Activated CD8-positive, alpha-beta memory T cell treated with anti-CD3 and anti-CD28 coated beads, Interleukin-2, amount 50 U/mL, for 4 hours (primary cell): ENCODE measurements at places on chromosomes 11 and 22.
A peak's percentile ranks its signal among the peaks of the same experiment; 100 is the strongest.

DNA sequence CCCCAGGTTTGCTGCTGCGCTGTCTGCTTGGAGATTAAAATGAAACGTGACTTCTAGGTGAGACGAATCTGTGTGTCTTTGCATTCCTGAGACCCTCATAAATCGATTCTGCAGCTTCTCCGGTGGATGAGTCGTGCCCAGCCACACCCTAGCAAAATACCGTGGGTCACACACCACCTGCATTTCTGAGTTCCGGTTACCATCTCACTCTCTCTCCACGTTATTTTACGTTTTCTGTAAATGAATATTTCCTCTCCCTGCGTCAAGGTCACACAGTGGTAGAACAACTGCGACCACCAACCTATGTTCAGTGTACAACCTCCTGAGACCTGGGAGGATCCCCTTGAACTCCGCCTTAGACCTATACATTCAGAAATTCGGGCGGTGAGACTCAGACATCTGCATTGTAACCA, 1.1 kb downstream of the YWHAH start:
- DNase-seq: no peak

- no peak for DNase-seq
These were observed 2.0 kb upstream of the FJX1 start for GRCh38 chr11:35615921-35616900.

DNA sequence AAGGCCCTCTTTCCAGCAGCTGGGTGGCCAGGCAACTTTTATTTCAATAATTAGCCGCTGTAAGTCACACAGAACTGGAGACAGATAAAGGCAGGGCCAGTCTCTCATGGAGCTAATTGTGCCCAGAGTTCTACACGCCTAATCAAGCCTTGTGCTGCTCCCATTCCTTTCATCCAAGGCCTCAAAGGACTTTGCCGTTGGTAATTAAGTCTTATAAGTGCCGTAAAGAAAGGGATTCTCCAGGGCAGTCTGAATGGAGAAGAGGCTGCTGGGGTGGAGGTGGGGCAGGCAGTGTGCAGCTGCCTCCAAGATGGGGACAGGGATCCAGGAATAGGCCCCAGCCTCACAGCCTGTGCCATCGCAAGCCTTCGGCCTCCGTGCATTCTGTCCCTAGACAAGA, 357.9 kb downstream of the TENM4 start:
- no peak for DNase-seq

DNA sequence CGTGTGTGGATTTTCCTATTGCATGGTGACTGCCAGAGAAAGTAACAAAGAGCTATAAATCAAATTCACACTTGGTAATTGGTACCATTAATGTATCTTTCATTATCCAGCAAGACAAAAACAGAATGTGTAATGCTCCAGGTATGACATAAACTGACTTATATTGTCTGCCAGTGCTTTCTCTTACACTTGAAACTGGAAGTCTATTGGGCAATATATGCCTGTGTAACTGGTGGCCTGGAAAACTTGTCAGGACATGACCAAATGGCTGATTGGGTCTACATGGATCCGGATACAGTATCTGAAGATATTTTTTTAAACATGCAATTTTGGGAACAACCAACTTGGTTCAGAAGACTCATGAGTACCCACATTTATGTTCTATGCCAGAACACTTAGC, 174.6 kb upstream of the ARHGAP42 start:
- no peak for DNase-seq

GRCh38 chr11:12137005-12137690, 26.8 kb downstream of the MICAL2 start:
- DNase-seq: no peak

DNA sequence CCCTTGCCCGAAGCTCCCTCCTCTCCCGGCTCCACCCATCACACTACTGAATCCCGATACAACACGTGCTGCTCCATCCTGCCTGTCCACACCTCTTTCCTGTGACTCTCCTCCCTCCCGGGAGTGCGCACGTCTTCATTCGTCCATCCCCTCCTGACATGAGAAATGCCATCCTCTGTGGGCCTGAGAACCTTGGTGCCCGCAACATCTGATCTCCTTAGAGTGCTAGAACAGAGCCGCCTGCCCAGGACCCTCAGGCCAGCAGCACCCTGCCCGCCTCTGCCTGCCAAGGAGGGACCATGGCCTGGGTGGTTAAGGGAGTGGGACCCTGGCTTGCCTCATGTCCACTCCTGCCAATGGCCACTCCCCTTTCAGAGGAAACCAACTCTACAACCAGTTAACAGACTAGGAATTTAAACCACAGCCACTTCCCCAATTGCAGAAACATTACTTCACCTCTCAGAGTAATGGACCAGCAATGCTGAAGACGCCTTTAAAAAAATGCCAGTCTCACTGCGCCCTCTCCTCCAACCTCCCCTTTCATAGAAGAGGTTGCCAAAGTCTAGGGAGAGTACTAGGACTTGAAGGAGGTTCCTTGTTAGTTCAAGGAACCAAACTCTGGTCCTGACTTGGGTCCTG, 466.3 kb downstream of the OPCML start:
- DNase-seq: no peak

DNA sequence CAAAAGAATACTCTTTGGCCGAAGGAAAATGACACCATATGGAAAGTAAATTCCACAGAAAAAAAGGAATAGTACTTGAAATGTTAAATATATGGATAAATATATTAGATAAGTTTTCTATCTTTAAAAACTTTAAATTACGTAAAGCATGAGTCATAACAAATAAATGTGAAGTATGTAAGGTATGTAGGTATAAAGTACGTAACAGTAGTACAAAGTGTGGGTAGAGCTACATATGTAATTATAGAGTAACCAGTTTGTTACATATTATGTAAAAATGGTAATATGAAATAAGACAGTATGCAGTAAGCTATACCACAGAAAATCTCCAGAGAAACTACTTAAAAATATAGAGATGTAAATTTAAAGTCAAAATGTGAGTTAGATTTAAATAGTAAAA, 582.3 kb upstream of the CHORDC1 start:
- no peak for DNase-seq

DNA sequence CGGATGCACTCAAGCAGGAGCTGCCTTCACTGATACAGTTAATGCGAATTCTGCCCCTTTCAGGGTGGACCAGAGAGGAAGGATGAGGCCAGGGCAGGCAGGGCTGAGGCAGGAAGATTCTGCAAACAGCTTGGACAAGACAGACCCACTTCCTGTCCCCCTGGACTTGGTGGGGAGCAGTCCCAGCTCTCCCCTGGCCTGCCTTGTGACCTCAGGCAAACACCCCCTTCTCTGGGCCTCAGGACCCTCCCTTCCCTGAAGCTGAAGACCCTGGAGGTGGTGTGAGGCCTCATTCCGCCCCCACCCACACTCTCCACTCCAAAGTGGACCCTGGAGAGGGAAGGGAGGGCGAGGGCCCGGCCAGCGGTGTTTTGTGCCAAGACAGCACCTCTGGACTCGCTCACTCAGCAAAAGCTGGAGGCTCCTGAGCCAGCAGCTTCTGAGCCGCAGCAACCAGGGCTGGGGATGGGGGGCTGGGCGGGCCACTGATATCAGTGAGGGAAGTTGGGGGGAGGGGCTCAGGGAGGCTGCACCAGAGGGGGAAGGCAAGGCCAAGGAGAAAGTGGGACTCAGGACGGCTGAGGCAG, 8.5 kb downstream of the RAB3IL1 start:
- DNase-seq: no peak

DNA sequence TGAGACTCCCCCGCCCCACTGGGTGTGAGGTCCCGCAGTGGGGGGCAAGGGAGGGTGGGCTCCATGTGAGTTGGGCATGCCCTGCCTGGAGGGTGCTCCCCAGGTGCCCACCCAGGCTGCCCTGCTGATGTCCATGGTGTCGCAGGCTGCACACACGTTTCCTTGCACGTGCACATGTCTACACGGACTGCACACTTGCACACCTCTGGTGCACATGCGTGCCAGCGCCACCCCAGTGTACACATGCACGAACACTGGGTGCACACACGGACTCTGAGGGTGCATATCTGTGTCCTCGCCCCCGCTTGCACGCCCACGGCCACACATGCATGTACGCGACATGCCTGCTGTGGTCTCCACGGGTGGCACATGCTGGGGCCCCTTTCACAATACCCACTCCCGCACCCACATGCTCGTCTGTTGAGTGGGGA, 35.2 kb upstream of the PRODH start:
- DNase-seq: peak; percentile 10

- no peak for DNase-seq
These were observed 37.2 kb downstream of the IGSF9B start for GRCh38 chr11:133919330-133920108.
